T-helper 1 cell (primary cell): ENCODE measurements at places on chromosomes 4 and X.

DNA sequence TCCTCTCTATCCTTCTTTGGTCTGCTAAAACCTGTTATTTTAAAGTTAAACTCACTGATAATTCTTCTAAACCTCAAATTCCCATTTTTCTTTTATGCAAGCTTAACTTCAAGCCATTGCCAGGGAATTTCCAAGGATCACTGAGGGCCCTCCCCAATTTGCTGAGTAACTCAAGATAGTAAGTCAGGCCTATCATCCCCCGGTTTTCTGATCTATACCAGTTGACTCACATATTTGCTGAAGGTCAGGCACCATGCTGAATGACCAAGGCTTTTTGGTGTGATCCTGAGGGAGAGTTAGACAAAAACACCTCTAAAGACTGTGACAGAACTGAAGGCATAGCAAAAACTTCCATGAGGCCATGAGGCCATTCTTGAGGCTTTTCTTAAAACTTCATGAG is 1301.9 kb downstream of the PCDH7 start:
- no peak for DNase-seq

DNA sequence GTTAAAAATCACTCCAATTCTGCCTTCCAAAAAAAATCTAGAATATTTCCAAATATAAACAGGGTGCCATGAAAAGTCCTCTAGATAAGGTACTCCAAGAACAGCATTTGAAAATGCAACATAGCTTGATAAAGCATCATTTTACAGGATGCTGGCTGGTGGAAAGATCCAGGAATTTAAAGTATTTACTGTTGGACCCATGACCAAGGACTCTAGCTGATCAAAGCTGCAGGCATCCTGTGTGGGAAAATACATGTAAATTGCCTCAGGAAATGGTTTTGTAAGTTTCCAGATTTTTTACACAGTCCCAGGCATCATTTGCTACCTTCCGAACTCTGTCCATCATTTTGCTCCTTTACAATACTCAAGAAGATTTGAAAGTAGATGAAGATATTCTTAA is 164.4 kb downstream of the GRIA3 start:
- no peak for DNase-seq

DNA sequence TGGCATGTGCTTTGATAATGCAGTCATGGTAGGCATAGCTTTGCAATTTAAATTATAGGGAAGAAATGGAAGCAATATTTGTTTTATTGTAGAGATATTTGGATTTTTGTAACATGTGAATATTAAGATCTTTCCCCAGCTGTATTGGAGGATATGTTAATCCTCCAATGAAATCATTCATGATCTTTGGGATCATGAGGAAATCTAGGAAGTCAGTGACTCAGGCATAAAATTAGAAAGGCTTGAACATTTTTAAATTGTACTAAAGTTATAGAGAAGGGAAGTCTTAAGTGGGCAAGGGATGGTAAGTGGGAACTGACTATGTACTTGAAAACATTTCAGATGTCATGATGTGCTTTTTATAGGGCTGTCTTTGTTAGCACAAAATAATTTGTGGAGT is 46.8 kb downstream of the FIP1L1 start:
- DNase-seq = no peak

GRCh38 chrX:16454926-16455325 is 195.0 kb upstream of the S100G start:
- no peak for DNase-seq

DNA sequence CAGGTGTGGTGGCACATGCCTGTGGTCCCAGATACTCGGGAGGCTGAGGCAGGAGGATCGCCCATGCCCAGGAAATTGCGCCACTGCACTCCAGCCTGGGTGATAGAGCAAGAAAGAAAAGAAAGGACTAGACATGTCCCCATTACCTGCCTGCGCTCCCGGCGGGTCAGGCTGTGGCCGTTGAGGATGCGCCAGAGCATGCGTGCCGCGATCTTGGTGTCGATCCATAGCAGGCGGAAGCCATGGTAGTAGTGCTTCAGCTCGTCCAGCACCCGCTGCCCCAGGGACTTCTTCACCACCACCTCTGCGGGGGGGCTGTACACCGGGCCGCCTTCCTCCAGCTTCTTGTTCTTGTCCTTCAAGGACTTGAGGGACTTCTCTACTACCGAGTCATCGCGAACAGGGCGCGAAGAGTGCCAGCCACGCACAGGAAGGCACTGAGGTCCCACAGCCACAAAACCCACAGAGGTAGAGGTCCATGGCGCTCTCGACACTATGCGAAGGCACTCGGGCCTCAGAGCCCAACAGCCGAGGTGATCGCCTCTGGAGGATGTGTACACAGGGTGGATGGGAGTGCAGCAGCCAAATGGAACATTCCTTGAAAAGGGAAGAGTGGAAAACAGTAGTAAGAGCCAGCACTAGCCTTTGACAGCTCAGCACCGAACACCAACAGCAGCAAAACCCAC is 14.6 kb downstream of the LETM1 start:
- DNase-seq = no peak
